ENCODE measurements at places on chromosomes 2 and 18. TPM values are rescaled to one million over a fixed set of nuclear protein-coding genes. Genes with fewer than 3 reads are reported as not detected.

GRCh38 chr2:7084601-7085000 is 167.4 kb downstream of the RNF144A start:
- no peak overlapping the region for H3K4me3 ChIP-seq
- no peaks in the 10 kb centered on the region for H3K27me3 ChIP-seq
- no peaks in the 10 kb centered on the region for H3K36me3 ChIP-seq
- DNase-seq: no peak
- no peak overlapping the region for H3K27ac ChIP-seq
- H3K4me1 ChIP-seq: no peaks in the 10 kb centered on the region

DNA sequence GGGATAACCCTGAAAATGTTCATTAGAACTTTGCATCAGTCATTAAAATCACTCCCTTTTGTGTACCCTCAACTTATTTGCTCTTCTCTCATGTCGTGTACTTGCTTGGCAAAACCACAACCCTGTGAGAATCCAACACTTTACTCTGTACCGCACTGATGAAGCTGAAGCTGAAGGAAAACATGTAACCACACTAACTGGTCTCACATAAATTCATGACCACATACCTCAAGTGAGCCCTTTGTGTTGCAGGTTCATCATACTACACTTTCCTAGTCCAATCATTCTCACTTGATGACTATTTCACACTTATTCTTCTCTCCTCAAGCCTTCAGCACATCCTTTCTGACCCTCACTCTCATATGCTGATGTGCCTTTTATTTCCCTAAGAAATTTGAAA is 175.4 kb downstream of the DPP4 start:
- H3K27ac ChIP-seq: no peak overlapping the region
- H3K4me1 ChIP-seq: no peaks in the 10 kb centered on the region
- no peaks in the 10 kb centered on the region for H3K27me3 ChIP-seq
- no peak for DNase-seq
- no peak overlapping the region for H3K4me3 ChIP-seq
- H3K36me3 ChIP-seq: no peaks in the 10 kb centered on the region

GRCh38 chr2:68000170-68000825 is 62.5 kb downstream of the C1D start:
- H3K4me1 ChIP-seq: no peaks in the 10 kb centered on the region
- no peaks in the 10 kb centered on the region for H3K27me3 ChIP-seq
- DNase-seq: no peak
- H3K27ac ChIP-seq: no peak overlapping the region
- no peak overlapping the region for H3K4me3 ChIP-seq

DNA sequence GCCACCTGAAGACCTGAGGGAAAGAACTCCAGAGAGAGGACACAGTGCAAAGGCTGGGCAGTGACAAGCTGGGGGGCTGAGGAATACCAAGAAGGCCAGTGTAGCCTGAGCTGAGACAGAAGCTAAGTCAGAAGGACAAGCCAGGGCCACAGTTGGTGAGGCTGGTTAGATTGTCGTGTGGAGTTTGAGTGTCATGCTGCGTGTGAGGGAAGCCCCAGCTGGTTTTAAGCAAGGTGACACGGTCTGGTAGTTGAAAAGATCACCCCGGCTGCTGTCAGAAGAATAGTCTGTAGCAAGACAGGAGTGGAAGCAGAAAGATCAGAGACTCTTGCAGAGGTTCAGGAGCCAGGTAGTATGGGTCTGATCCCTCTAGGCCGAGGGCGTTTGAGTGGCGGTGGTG is 50.6 kb upstream of the RMDN2 start:
- no peak for DNase-seq
- H3K27ac ChIP-seq: no peak overlapping the region
- H3K36me3 ChIP-seq: no peaks in the 10 kb centered on the region
- peaks cover 7% of the 10 kb centered on the region for H3K4me1 ChIP-seq

DNA sequence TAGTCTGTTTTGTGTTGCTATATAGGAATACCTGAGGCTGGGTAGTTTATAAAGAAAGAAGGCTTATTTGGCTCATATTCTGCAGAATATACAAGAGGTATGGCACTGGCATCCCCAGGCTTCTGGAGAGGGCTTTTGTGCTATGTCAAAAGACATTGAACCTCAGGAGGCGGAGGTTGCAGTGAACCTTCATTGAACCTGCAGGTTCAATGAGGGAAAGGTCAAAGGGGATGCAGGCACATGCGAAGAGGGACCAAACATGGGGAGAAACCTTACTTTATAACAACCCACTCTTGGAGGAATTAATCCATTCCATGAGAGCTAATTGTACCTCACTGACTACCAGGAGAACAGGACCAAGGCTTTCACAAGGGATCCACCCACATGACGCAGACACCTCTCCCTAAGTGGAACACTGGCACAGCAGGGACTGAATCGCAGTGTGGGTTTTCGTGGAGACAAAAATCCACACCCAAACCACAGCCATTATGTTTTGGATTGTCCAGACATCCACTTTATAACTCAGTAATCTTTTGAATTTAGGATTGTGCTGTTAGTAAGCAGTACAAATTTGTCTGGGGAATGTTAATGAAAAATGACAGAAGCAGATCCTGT is 4.1 kb upstream of the SERPINB8 start:
- DNase-seq: no peak
- H3K36me3 ChIP-seq: no peaks in the 10 kb centered on the region
- peaks cover 7% of the 10 kb centered on the region for H3K4me1 ChIP-seq
- no peak overlapping the region for H3K27ac ChIP-seq
- no peak overlapping the region for H3K4me3 ChIP-seq
- H3K27me3 ChIP-seq: no peaks in the 10 kb centered on the region

Gene RESP18
- total RNA-seq: not detected

Gene CNTNAP5
- total RNA-seq: not detected

DNA sequence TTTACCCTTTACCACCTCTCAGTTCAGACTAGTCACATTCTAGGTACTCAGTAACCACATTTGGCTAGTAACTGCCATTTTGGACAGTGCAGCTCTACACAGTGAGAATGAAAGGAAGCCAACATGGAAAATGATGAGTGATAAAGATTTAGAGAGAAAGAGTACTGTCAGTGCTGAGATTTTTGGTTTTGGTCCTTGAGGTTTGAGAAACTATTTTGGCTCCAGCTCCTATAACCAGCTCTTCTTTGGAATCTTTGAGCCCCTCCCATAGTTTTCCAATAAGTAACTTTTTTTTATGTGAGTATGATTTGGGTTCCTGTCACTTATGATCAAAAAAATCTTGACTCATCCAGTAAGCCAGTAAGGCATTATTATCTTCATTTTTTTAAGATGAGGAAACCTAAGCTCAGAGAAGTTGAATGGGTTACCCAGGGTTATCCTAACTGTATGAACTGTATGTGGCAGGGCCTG is 173.0 kb downstream of the BABAM2 start:
- no peak overlapping the region for H3K27ac ChIP-seq
- no peak for DNase-seq
- H3K36me3 ChIP-seq: no peaks in the 10 kb centered on the region
- no peaks in the 10 kb centered on the region for H3K4me1 ChIP-seq
- no peak overlapping the region for H3K4me3 ChIP-seq
- H3K27me3 ChIP-seq: no peaks in the 10 kb centered on the region

Gene TEKT4
- not detected for total RNA-seq

- no peak for DNase-seq
- H3K27me3 ChIP-seq: no peaks in the 10 kb centered on the region
- no peaks in the 10 kb centered on the region for H3K4me1 ChIP-seq
- H3K4me3 ChIP-seq: no peak overlapping the region
- H3K27ac ChIP-seq: no peak overlapping the region
Measured at GRCh38 chr2:129751409-129751808, 228.1 kb upstream of the RAB6C start.

DNA sequence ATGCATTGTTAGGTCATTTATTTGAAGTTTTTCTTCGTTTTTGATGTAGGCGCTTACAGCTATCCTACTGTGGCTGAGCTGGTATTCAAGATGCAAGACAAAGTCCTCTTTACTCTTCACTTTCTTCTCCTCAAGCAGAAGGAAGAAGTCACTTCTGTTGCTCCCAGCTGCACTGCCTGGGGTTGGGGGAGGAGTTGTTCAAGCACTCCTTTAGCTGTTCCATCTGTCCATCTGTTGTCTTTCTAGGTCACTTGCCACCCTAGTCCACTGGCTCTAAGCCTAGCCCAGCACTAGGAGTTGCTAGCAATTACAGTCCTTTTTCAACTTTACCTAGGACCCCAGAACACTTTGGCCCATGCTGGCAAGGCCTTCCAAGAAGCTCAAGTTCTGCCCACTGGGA is 200.6 kb upstream of the RBMS1 start:
- H3K27ac ChIP-seq: no peak overlapping the region
- no peaks in the 10 kb centered on the region for H3K36me3 ChIP-seq
- H3K27me3 ChIP-seq: no peaks in the 10 kb centered on the region
- H3K4me1 ChIP-seq: peaks cover 9% of the 10 kb centered on the region

- peaks cover 13% of the 10 kb centered on the region for H3K4me1 ChIP-seq
- H3K27ac ChIP-seq: peak overlapping the region; percentile 93
- H3K4me3 ChIP-seq: no peak overlapping the region
- no peaks in the 10 kb centered on the region for H3K36me3 ChIP-seq
Measured at GRCh38 chr2:44075541-44075940, 79.8 kb upstream of the LRPPRC start.

GRCh38 chr2:187567126-187567525 is 12.9 kb upstream of the TFPI start:
- H3K36me3 ChIP-seq: no peaks in the 10 kb centered on the region
- H3K27ac ChIP-seq: no peak overlapping the region
- no peaks in the 10 kb centered on the region for H3K4me1 ChIP-seq
- no peak for DNase-seq
- no peak overlapping the region for H3K4me3 ChIP-seq

GRCh38 chr18:67282796-67283195 is 233.7 kb downstream of the DSEL start:
- no peaks in the 10 kb centered on the region for H3K27me3 ChIP-seq
- H3K4me3 ChIP-seq: no peak overlapping the region
- DNase-seq: no peak
- H3K4me1 ChIP-seq: no peaks in the 10 kb centered on the region
- H3K27ac ChIP-seq: no peak overlapping the region

- no peak overlapping the region for H3K27ac ChIP-seq
- H3K4me1 ChIP-seq: no peaks in the 10 kb centered on the region
- no peak for DNase-seq
Measured at GRCh38 chr2:229571243-229571642, 143.1 kb downstream of the DNER start.

DNA sequence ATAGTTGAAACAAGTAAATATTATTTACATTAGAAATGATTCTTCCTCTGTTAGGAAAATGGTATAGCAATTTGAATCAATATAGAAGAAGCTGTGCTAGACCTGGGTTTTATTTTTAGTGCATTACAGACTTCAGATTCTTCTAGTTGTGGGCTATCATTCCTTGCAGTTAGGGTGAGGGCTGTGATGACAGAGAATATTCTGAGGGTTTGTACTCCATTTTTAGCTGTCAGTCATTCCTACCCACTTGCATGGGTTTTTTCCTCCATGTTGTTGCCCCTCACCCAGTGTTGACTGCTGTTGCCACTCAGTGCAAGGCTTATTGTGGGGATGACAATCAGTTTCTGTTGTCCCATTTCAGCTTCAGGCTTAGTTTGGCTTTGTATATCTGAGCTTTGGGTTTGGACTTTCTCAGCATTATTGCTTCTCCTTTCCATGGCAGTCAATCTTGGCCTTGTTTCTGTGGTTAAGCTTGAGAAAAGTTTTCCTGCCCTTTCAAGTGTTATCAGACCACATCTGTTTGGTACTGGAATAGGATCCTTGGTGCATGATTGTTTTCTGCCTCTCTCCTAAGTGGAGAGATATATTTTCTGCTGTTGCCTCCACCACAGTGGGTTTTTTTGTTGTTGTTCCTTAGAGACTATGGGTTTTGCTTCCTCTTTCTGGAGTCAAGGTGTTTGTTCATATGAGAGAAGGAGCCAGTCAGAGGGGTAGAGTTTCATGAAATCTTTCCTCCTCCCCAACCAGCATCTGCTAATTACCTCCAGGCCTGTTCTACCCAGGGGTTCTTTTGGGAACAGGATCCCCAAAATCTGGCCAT is 312.7 kb upstream of the CWC22 start:
- no peaks in the 10 kb centered on the region for H3K4me1 ChIP-seq
- DNase-seq: no peak
- no peak overlapping the region for H3K27ac ChIP-seq
- H3K4me3 ChIP-seq: no peak overlapping the region
- no peaks in the 10 kb centered on the region for H3K36me3 ChIP-seq

GRCh38 chr2:15730545-15731212 is 139.0 kb downstream of the DDX1 start:
- peaks cover 26% of the 10 kb centered on the region for H3K4me1 ChIP-seq
- no peak overlapping the region for H3K4me3 ChIP-seq
- H3K36me3 ChIP-seq: no peaks in the 10 kb centered on the region
- DNase-seq: peak; percentile 88

DNA sequence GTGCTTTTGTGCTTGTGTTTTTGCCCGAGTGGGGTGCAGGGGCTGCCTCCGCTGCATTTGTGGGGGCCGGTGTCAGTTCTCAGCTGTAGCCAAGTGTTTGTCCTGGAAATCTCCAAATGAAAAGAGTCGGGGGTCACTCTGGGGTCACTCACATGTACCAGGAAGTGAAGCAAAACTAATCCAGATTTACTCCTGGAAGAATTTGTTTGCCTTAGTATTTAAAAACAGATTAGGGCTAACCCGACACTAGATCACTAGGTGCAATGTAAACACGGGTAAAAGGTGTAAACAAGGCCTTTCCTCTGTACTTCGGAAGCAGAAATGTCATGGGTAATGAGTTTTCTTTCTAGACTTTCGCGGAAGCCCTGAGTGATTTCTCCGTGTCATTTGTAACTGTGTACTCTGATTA is 50.3 kb downstream of the GBX2 start:
- DNase-seq: no peak
- H3K27ac ChIP-seq: no peak overlapping the region
- no peaks in the 10 kb centered on the region for H3K36me3 ChIP-seq
- no peaks in the 10 kb centered on the region for H3K27me3 ChIP-seq

Gene CPLX4
- total RNA-seq: not detected

DNA sequence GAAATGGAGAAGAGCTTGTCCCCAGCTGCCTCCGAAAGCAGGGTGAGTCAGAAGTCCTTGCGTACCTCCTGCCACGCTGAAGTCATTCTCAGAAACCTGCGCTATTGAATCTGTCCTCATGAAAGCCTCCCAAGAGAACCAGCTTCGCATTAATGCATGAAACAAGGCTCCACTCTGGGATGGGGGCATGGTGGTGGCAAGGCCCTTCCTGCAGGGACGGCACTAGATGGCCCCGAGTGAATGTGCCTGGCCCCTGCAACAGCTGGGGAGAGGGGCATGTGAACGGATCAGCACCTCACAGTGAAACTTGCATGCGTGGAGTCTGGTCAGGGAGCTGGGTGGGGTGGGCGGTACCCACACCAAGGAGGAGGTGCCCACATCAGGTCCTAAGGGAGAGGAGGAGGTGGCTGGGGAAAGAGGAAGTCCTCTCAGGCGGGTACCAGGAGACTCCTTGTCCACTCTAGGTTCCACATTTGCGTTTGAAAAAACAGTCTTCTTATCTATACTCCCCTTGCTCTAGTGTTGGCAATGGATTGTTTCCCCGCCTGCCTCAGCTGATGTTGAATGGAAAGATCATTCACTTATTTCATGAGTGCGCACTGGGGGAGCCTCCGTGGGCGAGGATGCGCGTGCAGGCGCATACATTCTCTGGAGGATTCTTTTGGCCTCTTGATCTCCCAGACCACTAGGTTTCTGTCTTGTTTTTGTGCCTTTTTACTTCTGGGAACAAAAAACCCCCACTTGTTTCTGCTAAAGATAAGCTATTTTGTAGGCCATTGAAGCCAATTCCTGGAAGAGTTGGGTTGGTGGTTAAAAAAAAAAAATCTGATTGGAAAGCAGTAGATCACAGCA is 104.7 kb downstream of the KLHL29 start:
- DNase-seq: no peak
- no peaks in the 10 kb centered on the region for H3K27me3 ChIP-seq
- no peaks in the 10 kb centered on the region for H3K4me1 ChIP-seq
- no peaks in the 10 kb centered on the region for H3K36me3 ChIP-seq
- H3K4me3 ChIP-seq: no peak overlapping the region

Gene TUBB8B
- not detected for total RNA-seq

- peak overlapping the region; percentile 86 for H3K4me3 ChIP-seq
- H3K27me3 ChIP-seq: no peaks in the 10 kb centered on the region
- no peaks in the 10 kb centered on the region for H3K36me3 ChIP-seq
Measured at GRCh38 chr2:42359965-42360483, 993 bp downstream of the COX7A2L start.
